Substantia nigra (tissue), 51 donors: ENCODE measurements at places on chromosomes 13 and 19.

DNA sequence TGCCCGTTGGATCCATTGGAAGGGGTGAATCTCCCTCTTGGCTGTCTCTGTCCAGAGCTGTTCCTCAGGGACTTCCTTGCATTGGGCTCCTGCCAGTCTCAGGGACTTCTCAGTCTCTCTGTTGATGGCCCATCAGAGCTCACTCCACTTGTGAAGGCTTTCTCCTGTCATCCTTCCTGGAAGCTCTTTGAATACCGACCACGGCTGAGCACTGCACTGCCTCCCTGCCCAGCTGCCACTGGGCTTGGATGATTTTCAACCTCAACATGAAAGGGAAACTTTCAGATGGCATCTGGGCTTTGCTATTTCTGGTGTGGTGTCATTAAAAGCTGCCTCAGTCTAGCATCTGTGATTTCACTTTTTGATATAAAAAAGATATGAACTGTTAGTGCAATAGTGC is 66.1 kb upstream of the ANKRD10 start:
- no peak for DNase-seq

DNA sequence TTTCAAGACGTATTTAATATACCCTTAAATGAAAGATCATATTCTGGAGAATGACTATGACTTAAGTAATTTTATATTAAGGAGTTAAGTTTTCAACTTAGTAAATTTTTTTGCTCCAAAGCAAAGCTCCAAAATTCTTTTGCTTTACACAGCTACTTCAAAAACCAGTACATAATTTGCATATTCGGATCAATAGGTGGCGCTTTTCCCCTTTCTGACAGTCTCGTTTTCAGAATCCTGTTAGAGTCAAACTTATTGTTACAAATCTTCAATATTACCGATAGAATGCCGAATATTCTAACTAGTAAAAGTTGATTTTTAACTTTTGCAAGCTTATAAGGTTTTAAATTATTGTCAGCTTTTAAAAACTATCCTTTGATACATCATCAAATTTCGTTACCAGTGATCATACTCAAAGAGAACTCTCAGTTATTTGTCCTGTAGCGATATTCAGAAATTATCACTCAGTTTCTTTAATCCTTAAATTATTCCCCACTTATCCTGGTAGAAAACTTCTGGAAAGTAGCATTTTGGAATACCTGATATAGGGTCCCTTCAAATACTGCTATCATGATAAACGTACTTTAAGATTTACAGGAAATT is 852.7 kb upstream of the KLHL1 start:
- no peak for DNase-seq

DNA sequence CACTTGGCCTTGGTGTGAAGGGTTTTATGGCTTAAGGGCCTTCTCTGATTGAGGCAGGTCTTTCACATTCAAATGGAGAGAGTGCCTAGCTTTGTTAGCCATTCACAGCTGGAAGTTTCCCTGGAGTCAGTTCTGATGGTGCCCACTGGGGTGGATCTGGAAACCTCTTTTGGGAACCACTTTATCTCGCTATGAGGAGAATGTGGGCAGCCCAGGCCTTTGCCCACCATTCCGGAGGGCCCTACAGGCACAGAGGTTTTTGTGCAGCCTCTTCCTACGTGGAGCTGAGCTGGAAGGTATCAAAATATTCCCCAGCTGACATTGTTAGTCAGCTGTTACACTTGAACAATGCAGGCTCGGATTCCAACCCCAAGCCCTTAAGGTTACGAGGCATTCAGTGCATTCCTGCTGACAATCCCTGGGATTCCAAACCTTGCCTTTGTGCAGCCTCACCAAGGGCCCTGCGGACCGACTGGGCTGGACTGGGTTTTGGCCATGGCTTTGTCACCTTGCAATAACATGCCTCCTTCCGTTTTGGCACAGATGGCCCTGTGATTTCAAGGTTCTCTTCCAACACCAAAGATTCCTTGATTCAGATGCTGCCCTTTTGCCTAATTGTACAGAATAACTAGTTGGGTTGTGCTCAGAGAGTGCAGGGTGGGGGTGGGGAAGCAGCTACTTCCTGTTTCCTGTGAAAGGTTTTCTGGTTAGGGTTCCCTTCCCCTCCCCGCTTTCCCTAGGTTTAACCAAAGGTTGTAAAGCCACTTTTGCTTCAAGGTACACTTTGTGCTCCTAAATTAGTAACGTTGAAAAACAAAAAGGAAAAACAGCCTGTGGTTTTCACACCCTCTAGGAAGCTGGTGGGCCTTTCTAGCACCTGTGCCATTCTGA is 27.0 kb downstream of the SAE1 start:
- peak; percentile 5 for DNase-seq

- no peak for DNase-seq
Measured at GRCh38 chr13:105579821-105580710, 955.4 kb downstream of the EFNB2 start.

- no peak for DNase-seq
Measured at GRCh38 chr19:29479941-29480340, 45.9 kb upstream of the VSTM2B start.

- no peak for DNase-seq
Measured at GRCh38 chr13:80533175-80533574, 192.2 kb upstream of the SPRY2 start.

- no peak for DNase-seq
Measured at GRCh38 chr13:49278211-49278610, 30.5 kb downstream of the CDADC1 start.

GRCh38 chr19:41416194-41416674 is 10.9 kb downstream of the B3GNT8 start:
- no peak for DNase-seq

DNA sequence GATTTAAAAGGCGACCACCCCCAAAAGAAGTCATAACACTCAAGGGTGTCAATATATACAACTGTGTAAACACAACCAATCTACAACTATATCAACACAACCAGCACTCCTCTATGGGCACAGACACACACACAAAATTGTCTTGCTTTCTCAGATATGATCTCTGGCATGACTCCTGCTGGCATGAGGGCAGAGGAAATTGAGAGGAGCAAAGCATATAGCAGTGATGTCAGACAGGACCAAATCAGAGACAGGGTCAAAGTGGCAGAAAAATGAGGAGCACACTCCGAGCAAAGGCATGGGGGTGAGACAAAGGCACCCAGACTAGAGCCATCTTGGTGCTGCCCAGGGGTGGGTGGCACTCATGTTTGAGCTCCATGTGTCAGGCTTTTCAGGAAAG is 9.6 kb downstream of the IRGQ start:
- no peak for DNase-seq

- no peak for DNase-seq
Measured at GRCh38 chr19:40530091-40530901, 46.4 kb upstream of the SHKBP1 start.

DNA sequence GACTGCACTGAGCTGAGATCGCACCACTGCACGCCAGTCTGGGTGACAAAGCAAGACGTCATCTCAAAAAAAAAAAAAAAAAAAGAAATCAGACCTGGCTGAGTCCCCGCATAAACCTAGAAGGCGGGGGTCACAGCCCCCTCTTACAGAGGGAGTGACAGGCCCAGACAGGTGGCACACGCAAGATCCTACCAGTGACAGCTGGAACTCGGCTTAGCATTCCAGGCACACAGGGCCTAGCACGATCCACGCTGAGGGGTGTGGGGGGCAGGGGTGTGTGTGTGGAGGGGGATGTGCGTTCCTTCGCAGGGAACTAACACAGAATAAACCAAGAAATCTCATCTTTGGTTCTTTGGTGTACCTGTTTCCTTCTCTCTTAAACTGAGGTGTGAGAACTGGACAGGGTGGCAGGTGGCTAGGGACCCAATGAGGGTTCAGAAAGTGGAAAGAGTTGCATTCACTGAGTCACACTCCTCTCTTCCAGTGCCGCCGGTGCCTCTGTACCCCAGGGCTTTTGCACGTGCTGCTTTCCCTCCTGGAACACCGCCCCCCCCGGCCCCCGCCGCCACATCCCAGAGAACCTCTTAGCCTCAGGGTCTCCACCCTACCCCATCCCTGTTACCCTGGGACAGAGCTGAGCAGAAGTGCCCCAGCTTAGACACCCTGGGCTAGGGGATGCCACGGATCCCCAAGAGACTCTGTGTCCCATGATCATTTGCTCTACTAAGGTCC is 5.0 kb downstream of the SGTA start:
- no peak for DNase-seq

- no peak for DNase-seq
Measured at GRCh38 chr13:31970231-31970930, 61.2 kb upstream of the FRY start.

DNA sequence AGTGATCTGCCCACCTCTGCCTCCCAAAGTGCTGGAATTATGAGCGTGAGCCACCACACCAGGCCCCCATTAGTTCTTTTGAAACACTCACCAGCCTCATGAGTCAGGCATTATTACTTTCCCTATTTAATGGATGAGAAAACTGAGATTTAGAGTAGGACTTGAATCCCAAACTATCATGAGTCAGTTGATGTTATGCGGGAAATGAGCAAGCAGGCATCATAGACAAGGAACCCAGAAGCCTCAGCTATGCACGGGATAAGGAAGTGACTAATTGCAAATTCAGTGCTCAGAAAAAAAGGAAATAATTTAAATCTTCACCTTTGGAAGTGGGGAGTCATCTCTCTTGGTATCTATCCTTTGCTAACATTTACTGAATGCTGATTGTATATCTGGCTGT is 217.5 kb downstream of the ABCC4 start:
- no peak for DNase-seq

GRCh38 chr19:17282488-17283125 is 906 bp downstream of the ANKLE1 start:
- peak; percentile 9 for DNase-seq

DNA sequence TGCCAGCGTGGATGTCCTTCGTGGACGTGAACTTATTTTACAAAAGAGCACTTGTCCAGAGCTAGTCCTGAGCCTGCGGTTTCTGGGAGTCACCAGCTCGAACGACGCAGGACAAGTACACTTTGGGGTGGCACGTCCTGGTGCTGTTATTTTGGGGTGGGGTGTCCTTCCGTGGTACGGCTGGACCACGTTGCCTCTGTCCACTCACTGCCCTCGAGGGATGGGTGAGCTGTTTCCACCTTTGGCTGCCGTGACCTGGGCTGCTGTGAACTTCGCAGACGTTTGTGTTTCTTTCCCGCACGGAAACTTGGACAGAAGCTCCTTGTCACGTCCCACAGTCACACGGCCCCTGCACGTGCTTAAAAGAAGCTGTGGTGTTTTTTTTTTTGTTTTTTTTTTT is 11.0 kb downstream of the GZMM start:
- DNase-seq, result no peak

GRCh38 chr13:38582133-38582532 is 104.7 kb upstream of the FREM2 start:
- DNase-seq, result no peak

GRCh38 chr19:1074544-1075283 is 7.7 kb downstream of the ARHGAP45 start:
- peak; percentile 26 for DNase-seq

DNA sequence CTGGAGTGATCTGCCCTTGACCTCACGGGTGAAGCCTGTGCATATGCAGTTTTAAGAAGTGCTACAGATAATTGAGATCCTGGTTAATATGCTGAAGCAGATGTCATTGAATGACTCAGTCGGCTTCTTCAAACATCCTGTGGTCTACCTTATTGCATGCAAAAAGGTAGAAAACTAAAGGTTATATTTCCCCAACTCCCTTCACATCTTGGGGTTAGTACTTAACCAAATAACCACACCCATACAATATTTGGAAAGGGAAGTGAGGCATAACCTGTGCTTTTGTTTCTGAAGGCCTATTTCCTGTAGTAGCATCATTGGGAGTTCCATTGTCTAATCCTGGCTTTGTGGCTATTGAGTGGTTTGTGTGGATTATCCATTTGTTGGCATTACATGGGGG is 58.3 kb downstream of the RAP2A start:
- no peak for DNase-seq

DNA sequence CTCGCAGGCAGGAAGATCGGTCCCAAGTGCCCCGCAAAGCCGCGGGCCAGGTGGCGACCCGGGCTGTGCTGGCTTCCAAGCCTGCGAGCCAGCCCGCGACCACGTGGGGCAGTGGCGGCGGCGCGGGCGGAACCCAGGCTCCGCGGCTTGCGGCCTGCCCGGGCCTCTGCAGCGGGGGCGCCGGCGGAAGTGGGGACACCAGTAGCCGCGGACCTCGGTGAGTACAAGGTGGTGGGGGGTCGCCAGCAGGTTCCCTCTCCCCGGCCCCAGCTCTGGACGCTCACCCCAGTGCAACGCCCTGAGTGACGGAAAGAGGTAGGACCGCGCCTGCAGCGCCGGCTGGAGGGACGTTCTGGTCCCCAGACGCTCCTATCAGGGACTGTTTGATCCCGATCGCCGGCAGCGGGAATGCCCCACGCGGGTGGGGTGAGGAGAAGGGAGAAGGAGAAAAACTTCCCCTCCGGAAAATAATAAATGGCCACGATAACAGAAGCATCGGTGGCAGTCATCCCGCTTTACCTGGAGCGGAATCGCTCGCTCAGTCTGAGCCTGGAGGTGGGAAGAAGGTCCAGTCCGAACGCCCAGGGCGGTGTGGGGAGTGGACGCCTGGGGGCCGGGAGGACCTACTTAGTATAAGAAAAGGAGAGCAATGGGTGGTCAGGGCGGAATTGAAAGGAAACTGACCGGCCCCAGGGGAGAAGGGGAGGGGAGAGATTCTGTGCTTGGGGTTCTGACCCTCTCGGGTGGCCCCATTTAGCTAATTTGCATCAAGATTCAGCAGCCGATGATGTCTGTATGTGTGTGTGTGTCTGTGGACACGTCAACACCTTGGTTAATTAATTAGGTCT is at the start of gene GEMIN7:
Gene GEMIN7, plus strand, starts transcription at position 198 of the 848 bp plus-strand sequence. CDS start 10,855 bp downstream, outside the sequence.
- peak; percentile 64 for DNase-seq

- DNase-seq, result peak; percentile 30
Measured at GRCh38 chr19:41449079-41449864, 6.3 kb downstream of the ERICH4 start.

- DNase-seq, result no peak
Measured at GRCh38 chr19:48421548-48421947, 24.2 kb upstream of the GRWD1 start.

DNA sequence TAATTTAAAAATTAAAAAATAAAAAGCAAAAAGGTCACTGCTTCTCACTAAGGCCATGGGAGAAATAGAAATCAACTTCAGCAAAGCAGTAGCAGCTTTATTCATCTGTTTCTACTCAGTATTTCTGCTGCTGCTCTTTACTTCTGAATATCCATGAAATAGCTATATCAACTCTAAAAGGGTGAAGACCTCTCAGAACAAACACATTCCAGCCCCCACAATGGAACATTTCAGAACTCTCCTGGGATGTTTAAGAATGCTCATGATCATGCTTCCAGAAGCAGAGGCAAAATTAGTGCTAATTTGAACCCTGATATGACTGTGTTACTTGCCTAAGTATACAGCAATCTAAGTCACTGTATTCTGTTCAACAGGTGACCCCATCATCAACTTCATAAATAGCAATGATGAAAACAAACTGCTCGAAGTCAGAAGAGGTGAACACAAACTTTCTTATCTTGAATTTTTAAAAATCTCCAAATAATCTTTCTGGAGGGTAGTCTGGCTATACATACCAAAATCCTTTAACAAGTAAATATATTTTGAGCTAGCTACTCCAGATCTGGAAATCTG is 29.6 kb upstream of the DOCK9 start:
- DNase-seq, result no peak

GRCh38 chr13:40428354-40428753 is 238.1 kb downstream of the FOXO1 start:
- DNase-seq, result no peak

- no peak for DNase-seq
Measured at GRCh38 chr13:85099245-85099644, 700.0 kb downstream of the SLITRK6 start.

GRCh38 chr19:15421721-15422260 is 3.0 kb upstream of the AKAP8L start:
- peak; percentile 74 for DNase-seq
